Hematopoietic multipotent progenitor cell treated with erythropoietin and hydrocortisone succinate and interleukin-3 and kit ligand, for 6 days (in vitro differentiated cells): ENCODE measurements at places on chromosomes 7 and 10.

GRCh38 chr10:5779730-5780129 is 33.5 kb downstream of the GDI2 start:
- DNase-seq: no peak

- DNase-seq: peak; percentile 36
Measured at GRCh38 chr10:85624511-85624910, 742.1 kb downstream of the GRID1 start.

DNA sequence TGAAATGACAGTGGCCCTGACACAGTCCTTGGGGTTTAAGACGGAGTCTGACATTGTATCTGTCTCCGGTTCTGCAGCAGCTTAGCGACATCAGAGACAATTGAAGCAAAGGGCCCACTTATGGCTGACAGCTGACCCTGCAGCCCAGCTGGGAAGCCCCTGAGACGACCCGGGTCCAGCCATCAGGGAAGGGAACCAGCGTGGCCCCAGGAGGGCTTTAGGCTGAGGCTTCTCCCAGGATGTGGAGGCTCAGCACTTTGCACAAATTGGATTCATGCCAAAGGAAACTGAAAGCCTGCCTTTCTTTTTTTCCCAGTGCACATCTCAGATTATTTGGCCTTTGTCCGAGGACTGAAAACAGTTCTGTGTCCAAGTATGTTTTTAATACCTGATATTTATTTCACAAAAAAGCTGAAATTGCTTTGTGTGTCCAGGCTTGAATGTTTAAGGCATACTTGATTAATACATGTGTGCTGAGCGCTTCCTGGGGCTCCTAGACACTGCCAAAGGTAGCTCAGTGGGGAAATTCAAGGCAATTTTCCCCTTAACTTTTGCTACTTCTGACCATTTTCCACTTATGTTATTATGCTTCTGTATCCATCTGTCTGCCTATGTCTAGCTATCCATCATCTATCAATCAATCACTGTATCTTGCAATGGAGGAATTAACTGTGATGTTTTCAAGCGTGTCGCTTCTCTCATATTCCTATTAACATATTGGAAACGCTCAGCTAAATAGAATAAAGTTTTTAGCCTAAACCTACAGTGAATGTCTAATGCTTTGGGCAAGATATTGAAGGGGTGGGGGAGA is 34.8 kb downstream of the KLF6 start:
- DNase-seq: no peak

- DNase-seq: no peak
Measured at GRCh38 chr10:89553064-89553734, 17.8 kb upstream of the SLC16A12 start.

- peak; percentile 58 for DNase-seq
Measured at GRCh38 chr7:124765401-124766352, at the start of gene GPR37. TSS of gene GPR37 (minus strand) at chr7:124765792. CDS start at chr7:124764976, 816 bp downstream.

- DNase-seq: no peak
Measured at GRCh38 chr7:158133515-158134271, 453.9 kb downstream of the PTPRN2 start.

- DNase-seq: peak; percentile 87
Measured at GRCh38 chr10:63217120-63217605, 84.0 kb downstream of the NRBF2 start.

GRCh38 chr7:92446869-92447344 is 375 bp upstream of the GATAD1 start:
- no peak for DNase-seq

GRCh38 chr7:48976253-48976652 is 51.9 kb downstream of the CDC14C start:
- DNase-seq: no peak

GRCh38 chr10:14010769-14011574 is 319.8 kb downstream of the FRMD4A start:
- DNase-seq: no peak

- DNase-seq: no peak
Measured at GRCh38 chr10:70921285-70921684, 32.9 kb upstream of the PCBD1 start.

DNA sequence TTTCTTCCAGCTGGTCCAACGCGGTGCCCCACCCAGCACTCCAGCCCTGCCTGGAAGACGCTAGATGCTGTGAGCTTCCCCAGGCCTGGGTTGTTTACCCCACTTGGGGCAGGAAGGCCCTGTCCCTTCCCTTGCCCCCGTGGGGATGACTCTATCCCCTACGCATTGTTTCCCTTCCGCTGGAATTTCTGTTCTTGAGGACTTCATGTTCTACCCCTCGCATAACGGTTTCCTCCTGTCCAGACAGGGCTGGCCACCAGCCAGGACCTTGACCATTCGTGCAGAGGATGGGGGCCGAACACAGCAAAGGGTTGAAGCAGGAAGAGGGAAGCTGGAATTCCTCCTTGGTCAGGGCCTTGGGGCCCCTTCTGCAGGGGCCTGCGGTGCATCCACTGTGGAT is 14.7 kb upstream of the SERPINE1 start:
- DNase-seq: no peak

DNA sequence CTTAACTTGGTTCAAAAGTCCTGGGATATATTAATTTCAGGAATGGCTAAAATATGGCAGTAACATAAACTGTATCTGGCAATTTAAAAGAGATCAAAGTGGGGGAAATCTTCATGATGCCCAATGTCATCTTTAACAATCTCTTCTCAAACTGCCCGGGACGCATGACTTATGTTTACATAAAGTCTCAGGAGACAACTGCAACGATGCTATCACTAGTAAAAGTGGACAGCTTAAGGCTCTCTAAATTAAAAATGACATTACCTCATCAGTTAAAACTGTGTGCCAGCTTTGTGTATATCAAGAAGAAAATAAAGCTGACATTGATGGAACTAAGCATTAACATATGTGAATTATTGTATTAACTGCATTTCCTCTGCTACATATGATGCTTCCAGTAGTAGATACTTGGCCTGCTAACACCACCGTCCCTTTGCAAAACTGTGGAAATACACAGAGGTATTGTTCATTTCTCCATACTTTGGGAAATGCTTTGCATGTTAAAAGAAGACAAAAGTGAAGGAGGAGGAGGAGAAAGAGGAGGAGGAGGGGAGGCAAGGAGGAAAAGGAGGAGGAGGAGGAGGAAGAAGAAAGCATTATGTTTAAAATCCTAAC is 62.4 kb downstream of the NRP1 start:
- DNase-seq: no peak

- DNase-seq: no peak
Measured at GRCh38 chr10:132111121-132111731, 45.5 kb downstream of the JAKMIP3 start.

- DNase-seq: no peak
Measured at GRCh38 chr7:46178661-46179060, 257.6 kb upstream of the IGFBP3 start.

- DNase-seq: no peak
Measured at GRCh38 chr7:50491209-50491608, 41.1 kb upstream of the FIGNL1 start.

GRCh38 chr10:127254276-127254675 is 57.9 kb upstream of the INSYN2A start:
- DNase-seq: peak; percentile 42

- DNase-seq: no peak
Measured at GRCh38 chr7:28748346-28748745, 209.8 kb downstream of the TRIL start.

DNA sequence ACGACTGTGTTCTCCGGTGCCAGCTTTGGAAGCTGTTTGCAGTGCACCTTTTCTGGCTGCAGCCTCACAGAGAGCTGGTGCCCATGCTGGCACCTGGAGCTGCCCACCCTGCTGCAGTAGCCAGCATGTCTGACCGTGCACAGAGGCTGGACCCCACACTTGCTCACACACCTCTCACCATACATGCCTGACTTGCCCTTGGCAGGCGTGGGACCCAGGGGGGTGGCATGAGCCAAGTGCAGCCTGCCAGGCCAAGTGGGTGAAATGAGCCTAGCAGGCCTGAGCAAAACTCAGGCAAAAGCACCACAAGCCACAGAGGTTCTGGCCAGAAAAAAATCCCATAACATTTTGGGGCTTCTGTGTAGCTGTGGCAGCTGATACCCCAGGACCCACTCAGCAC is 258.8 kb downstream of the XPNPEP1 start:
- no peak for DNase-seq

GRCh38 chr7:974820-975681 is at the start of gene COX19:
TSS of gene COX19 (minus strand) at chr7:975549. CDS start at chr7:975509, 40 bp downstream.
- peak; percentile 91 for DNase-seq

GRCh38 chr10:111706331-111706730 is 477.2 kb downstream of the GPAM start:
- DNase-seq: no peak

DNA sequence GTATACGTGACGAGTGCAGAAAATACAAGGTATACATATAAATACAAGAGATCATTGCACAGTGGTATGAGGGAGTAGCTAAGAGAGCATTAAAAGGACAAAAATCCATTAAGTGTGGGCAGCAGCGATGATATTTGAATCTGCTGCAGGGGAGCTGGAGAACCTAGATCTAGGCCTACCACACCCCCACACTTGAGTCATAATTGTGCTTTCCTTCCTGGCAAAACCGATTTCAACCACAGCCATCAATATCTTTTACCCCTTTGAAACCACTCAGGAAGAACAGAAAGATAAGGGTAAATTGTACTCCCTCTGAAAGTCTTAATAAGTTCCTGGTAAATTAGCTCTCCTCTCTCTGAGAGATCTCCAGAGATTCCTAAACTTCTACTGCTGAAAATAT is 345.0 kb downstream of the SORCS1 start:
- peak; percentile 75 for DNase-seq

- no peak for DNase-seq
Measured at GRCh38 chr10:3045471-3046209, 21.7 kb upstream of the PFKP start.

- no peak for DNase-seq
Measured at GRCh38 chr7:33487998-33488682, 358.8 kb downstream of the BBS9 start.

DNA sequence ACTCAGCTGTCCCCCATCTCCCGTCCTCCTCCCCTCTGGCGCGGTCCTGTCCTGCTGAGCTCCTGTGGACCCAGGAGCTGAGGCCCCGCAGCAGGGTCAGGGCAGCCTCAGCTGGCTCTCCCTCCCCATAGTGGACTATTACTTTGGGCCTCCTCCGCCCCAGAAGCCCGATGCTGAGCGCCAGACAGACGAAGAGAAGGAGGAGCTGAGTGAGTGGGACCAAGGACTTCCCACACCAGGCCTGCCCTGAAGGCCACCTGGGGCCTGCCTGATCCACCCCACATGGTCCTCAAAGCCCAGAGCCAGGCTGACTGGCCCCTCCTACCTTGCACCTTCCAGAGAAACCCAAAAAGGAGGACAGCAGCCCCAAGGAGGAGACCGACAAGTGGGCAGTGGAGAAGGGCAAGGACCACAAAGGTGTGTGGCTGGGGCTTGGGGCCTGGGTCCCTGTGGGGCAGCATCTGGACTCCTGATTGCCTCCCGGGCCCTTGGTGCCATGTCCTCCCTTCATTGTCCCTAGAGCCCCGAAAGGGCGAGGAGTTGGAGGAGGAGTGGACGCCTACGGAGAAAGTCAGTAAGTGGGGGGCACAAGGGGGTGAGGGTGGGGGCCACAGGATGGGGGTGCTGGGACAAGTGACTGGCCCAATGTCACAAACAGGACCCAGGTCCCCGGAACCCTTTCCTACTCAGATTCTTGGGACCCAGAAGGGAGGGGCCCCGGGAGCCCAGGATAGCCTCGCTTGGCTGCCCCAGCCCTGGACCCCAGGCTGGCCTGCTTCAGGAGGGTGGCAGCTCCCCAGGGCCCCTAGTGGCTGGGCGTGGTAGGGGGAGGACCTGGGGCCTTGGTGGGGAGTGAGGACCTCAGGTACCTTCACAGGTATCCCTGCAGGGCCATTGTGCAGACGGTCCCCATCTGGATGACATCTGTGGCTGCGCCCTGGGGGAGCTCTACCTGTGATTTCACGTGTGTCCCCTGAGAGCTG is 4.9 kb downstream of the AEBP1 start:
- DNase-seq: no peak

GRCh38 chr7:380139-380485 is 90.1 kb downstream of the FOXL3 start:
- DNase-seq: no peak

GRCh38 chr7:229184-229964 is 37.0 kb downstream of the FAM20C start:
- DNase-seq: no peak

DNA sequence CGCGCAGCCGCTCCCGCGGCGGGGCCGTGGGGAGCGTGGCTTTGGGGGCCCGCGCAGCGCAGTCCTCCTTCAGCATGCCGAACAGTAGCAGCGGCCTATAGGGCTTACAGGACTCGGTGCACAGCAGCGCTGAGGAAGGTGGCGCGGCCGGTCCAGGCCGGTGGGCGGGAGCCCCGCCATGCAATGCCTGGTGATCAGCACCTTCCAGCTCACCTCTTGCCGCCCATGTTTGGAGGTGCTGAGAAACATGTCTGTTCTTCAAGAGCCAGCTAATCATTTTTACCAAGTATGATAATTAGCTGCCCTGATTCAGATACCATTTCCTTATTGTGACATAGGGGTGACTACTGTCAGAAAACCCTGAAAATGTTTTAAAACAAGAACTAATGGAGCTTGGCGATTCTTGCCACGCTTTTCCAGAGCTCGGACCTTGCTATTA is 33.5 kb upstream of the SFTPD start:
- DNase-seq: peak; percentile 10

- DNase-seq: no peak
Measured at GRCh38 chr7:20240080-20240926, 23.1 kb upstream of the MACC1 start.

- no peak for DNase-seq
Measured at GRCh38 chr7:21276471-21277035, 151.3 kb upstream of the SP4 start.

GRCh38 chr7:96135241-96135640 is 186.7 kb downstream of the SLC25A13 start:
- DNase-seq: no peak

DNA sequence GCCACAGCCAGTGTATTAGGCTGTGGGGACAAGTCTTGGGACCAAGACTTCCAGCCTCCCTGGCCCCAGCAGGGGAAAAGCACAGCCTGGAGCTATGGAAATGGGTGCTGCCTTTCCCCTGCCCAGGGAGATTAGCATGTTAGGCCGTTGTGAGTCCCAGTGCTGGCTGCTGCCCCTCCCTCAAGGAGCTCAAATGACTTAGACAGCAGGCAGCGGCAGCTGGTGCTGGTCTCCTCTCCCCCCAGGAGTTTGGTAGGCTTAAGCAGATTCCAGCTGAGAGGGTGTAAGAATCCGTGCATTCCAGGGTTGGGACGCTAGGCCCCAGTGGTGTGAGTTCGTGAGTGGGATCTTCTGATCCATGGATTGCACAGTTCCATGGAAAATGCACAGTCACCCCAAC is 301.5 kb upstream of the PHF14 start:
- no peak for DNase-seq

GRCh38 chr7:13979671-13980435 is 9.6 kb downstream of the ETV1 start:
- no peak for DNase-seq

DNA sequence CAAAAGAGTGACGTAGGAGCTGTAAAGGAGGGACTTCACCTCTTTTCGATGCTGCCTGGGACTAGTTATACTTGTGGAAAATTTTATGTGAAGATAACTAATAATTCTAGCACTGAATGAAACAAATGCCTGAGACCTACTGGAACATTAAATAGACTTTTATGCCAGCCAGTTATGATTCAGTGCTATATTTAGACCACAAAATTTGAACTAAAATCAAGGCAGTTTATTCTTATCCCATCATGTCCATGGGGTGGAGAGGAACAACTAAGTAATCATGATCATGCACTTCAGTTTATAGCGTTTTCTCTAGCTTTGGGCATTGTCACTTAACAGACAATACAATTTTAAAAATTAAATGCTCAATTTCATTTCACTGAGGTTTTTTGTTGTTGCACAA is 76.7 kb downstream of the ZEB1 start:
- no peak for DNase-seq

GRCh38 chr7:101905203-101905865 is 87.9 kb downstream of the CUX1 start:
- no peak for DNase-seq
